ENCODE measurements at places on chromosomes 12 and 14. TPM values are rescaled to one million over a fixed set of nuclear protein-coding genes. Genes with fewer than 3 reads are reported as not detected.
A peak's percentile ranks its signal among the peaks of the same experiment; 100 is the strongest.

Gene LALBA
- total RNA-seq = not detected

DNA sequence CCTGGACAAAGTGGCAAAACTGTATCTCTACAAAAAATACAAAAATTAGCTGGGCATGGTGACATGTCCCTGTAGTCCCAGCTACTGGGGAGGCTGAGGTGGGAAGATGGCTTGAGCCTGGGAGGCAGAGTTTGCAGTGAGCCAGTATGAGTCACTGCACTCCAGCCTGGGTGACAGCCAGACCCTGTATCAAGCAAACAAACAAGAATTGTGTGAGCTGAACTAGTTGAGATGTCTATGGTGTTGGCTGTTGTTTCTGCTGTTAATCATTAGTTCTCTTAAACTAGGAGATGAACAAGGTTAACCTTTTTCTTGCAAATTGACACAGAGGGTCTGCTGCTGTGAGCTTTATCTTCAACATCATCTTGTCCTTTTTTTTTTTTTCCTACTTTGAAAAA, 23.6 kb downstream of the RASSF3 start:
- peak; percentile 52 for DNase-seq

GRCh38 chr14:106845286-106846087, 1319.1 kb downstream of the TMEM121 start:
- DNase-seq = peak; percentile 80

DNA sequence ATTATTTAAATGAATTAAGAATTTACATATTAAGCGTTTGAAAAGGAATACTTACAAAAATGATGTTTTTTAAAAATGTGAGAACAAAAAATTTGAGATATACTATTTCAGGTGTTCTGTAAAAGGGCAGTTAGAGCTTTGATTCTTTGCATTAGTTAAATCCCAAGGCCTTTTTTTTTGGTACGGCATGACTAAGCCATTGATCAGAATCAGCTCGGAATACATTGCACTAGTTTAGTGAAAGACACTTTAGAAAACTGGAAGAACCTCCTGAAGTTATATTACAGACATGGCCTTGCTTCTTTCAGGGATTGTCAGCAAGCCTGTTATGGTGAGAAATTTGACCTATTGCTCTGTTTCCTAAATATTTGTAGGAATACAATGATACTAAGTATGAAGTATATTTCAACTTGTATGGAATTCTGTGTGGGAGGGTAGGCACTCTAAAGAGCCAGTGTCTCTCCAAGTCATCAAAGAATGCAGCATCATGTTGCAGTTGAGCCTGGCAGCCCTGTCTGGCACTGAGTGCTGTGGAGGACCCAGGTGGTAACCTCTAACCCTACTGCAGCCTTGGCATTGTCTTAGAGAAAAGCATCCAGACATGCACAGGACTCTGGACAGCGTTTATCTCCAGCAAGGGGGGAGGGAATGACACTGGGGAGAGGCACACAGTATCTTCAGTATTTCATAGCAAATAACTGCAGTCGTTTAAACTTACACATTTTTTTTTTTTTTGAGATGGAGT, 1.5 kb downstream of the KLC1 start:
- DNase-seq = no peak

- no peak for DNase-seq
These were observed 1.1 kb upstream of the AKT1 start for GRCh38 chr14:104796687-104797081.

DNA sequence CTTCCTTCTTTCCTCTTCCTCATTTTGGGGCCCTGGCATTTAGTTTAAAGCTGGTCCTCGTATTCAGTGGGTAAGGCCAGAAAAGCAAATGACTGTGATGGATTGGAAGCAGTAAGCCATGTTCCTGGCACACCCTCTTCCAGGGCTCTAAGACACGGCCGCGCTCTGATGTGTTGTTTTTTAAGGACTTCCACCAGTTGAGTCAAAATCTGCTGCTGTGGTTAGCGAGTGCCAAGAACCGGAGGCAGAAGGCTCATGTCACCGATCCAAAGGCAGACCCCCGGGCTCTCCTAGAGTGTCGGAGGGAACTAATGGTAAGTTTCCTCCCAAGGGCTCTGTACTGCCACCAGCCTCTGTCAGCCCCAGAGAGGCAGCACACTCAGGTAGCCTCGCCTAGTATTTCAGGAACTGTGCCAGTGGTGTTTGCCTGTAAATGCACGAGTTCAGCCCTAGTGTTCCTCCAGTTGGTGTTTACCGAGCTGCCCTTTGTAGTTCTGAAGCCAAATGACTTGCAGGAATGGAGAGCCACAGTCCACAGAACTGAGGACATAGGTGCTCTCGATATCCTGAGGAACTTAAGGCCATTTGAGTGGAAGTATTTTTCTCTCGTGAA, 72.7 kb downstream of the ESR2 start:
- DNase-seq = no peak

GRCh38 chr12:89092297-89092696, 260.0 kb downstream of the DUSP6 start:
- peak; percentile 53 for DNase-seq

All from activated CD4-positive, alpha-beta T cell treated with anti-CD3 and anti-CD28 coated beads for 36 hours (primary cell).